ENCODE measurements at places on chromosomes 11 and 22.

DNA sequence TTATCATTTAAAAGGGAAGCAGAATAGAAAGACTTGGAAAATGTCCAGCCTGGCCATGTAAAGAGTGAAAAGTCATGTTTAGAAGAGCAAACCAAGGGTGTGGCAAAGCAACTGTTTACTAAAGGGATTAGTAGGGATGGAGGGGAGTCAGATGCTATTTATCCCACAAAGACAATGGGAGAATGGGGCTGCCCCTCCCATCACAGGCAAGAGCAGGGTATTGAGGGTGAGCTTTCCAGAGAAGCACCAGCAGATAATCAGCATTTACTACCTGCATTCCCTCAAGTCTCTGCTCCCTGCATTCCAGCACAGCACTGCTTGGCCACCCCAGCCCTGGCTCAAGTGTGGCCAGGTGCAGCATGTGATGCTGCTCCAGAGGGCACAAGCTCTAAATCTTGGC is 18.5 kb upstream of the QSER1 start:
- DNase-seq: no peak

- DNase-seq: no peak
Observed at GRCh38 chr11:10699072-10699471, 5.5 kb upstream of the IRAG1 start.

- no peak for DNase-seq
Observed at GRCh38 chr11:69821511-69822040, 2.4 kb upstream of the FGF3 start.

DNA sequence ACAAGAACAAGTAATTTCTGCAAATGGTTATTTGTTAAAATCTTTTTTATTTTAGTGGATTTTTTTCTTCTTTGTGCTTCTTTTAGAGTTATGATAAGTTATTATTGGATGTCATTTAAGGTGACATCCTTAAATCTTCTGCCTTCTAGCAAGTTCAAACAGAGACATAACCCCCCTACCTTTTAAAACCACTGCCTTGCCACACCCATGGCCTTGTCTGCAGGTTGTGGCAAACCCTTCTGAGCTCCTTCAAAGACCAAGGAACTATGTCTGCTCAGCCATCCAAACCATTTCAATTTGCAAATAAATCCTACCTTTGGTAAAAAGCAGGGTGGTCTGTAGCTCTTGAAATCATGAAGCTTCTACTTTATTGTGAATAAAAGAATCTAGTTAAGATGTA is 241.6 kb downstream of the FAM76B start:
- DNase-seq: no peak

GRCh38 chr11:19728436-19728835 is 15.8 kb downstream of the NAV2 start:
- no peak for DNase-seq

GRCh38 chr11:120305286-120305685 is 19.8 kb upstream of the TLCD5 start:
- DNase-seq: no peak

DNA sequence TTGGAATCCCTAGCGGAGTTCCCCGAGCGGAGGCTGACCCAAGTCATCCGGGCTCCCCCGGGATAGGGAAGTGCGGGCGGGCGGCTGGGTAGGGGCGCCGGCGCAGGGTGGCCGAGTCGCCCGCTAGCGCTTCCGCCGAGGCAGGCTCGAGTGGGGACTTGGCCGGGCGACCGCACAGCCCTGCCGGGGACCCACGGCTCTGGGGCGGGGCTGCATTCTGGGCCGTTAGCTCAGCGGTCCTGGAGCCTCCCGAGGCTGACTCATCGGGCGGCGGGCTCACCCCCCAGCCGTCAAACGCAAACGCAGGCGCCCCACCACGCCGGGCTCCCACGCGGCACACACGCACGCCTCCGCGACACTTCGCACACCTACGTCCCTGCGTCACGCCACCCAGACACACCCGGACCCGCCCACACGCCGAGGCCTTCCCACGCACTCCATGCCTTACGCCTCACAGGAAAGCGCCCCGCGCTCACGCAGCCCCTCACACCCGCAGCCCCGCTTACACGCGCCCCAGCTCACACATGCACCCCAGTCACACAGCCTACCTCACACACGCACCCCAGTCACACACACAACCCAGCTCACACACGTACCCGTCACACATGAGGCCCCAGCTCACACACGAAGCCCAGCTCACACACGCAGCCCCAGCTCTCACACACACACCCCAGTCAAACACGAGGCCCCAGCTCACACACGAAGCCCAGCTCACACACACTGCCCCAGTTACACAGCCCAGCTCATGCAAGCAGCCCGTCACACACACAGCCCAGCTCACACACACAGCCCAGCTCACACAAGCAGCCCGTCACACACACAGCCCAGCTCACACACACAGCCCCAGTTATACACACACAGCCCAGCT is 1.2 kb downstream of the PHLDB1 start:
- peak; percentile 74 for DNase-seq

DNA sequence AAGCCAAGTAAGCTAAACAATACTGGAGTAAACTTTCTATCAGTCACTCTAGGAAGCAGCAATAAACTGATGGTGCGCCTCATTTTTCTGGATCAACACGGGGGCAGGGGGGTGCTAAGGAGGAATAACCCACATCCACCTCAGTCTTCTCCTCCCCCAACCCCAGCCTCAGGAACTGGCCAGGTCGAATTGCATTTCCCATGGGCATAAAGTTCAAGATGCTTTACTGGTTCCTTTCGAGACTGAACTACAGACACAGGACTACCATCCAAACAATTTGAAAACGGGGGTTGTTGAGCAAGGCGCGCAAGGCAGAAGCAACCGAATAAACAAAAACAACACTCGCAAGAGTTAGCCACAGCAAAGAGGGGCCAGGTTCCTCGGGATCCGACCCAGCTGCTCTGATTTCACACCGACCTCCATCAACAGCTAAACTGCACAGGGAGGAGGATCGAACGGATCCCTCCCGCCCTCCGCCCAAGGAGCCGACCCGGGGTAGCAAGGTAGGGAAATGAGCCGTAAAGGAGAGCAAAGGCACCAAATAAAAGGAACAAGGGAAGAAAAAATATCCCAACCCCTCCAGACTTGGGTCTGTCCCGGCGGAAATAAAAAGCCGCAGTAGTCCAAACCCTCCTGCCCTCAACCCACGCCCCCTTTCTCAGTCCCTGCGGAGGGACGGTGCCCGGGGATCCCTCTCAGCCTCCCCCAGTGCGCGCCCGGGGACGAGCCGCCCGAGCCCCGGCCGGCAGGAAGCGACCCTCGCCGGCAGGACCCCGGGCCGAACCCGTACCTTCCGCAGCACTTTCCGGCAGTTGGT is 801 bp downstream of the SESN3 start:
- peak; percentile 52 for DNase-seq

GRCh38 chr22:38781033-38781432 is 12.9 kb downstream of the DNAL4 start:
- DNase-seq: no peak

- DNase-seq: no peak
Observed at GRCh38 chr11:134476435-134477021, 64.5 kb upstream of the B3GAT1 start.

DNA sequence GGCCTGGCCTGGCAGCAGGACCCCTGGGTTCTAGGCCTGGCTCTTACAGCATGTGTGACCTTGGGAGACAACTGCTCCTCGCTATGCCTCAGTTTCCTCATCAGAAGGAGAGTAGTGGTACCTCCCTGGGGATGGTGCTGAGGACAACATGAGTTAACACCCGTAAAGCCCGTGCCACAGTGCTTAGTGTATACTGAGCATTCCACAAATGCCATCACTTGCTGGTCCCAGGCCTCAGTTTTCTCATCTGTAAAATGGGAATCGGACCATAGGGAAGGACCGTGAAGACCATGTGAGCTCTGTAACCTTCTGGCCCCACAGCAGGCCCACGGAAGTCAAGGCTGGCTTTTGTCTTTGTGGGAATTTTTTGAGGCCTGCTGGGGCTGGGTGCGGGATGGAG is 52.4 kb downstream of the DHCR7 start:
- no peak for DNase-seq

DNA sequence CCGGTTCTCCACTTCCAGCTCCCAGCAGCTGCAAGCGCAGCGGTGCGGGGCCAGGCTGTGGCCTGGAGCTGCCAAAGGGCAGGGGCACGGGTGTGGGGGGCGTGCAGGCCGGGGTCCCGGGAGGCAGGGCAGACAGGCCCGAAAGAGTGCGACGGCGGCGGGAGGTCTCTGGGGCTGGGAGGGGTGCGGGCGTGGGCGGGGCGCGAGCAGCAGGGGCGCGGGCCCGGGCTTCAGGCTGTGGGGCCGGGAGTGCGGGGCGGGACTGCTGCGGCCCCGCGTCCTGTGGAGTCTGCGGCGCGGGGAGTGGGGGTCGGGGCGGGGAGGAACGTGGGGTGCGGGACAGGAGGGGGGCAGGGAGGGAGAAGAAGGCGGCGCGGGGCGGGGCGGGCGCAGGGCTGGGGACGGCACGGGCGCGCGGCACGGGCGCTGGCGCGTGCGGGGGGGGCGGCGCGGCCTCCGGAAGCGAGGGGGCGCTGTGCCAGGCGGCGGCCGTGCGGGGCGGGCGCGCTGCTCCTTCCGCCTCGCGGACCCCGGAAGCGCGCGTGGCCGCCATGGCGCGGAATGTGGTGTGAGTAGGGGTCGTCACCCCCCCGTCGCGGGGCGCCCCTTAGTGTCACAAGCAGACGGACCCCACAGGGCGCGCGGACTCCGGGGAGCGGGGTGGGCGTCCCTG is at the start of gene MRPL23:
TSS of gene MRPL23 (plus strand) at position 521 of the 673 bp plus-strand sequence. CDS start at position 552, 31 bp downstream.
- peak; percentile 52 for DNase-seq

GRCh38 chr11:1163321-1163910 is 5.7 kb downstream of the MUC5AC start:
- DNase-seq: no peak

DNA sequence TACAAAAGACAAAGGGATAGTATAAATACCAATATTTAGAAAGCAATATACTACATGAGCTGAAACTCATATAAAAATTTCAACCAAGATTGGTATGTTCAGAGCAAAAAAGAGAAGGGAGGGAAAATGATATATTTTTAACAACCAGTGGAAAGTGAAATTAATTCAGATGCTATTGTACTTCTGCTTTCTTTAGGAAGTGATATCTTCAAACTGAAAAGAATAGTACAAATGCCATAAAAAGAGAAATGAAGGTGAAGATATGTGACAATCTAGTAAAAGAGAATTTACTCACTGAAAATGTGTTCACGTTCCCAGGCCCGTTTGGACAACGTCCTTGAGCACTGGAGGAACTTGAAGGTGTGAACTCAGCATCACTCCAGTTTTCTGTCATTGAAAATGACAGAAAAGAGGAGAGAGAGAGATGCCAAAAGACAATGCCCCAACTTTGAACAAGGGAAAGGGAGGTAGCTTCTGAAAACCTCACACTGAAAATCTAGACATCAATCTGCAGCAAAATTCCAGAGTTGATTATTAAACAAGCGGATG is 47.5 kb downstream of the SC5D start:
- DNase-seq: no peak

DNA sequence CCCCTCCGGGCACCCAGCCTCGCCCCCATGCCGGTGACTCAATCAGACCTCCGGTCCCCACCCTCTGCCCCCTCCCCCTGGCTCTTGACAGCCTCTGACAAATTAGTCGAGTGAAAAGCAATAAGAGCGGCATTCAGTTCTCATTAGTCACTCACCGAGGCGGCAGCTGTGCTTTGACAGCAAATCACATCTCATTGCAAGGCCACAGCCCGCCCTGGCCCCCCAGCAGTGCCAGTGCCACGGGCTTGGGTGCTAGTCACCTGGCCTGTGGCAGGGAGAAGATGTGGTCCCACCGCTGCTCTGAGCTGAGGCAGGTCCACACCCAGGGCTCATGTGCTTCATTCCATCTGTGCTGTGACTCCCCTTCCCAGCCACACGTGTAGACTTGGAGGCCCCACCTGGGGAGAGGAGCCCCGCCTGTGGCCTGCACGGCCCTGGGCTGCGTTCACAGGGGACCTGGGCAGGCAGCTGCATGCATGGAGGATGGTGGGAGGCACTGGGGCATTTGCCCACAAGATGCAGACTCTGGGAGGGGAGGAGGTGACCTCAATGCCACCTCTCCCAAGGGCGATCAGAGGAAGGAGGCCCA is 7.4 kb upstream of the TH start:
- DNase-seq: no peak

GRCh38 chr11:11208994-11209393 is 144.1 kb downstream of the CSNK2A3 start:
- no peak for DNase-seq

- DNase-seq: no peak
Observed at GRCh38 chr11:33642461-33643166, 58.0 kb downstream of the C11orf91 start.

DNA sequence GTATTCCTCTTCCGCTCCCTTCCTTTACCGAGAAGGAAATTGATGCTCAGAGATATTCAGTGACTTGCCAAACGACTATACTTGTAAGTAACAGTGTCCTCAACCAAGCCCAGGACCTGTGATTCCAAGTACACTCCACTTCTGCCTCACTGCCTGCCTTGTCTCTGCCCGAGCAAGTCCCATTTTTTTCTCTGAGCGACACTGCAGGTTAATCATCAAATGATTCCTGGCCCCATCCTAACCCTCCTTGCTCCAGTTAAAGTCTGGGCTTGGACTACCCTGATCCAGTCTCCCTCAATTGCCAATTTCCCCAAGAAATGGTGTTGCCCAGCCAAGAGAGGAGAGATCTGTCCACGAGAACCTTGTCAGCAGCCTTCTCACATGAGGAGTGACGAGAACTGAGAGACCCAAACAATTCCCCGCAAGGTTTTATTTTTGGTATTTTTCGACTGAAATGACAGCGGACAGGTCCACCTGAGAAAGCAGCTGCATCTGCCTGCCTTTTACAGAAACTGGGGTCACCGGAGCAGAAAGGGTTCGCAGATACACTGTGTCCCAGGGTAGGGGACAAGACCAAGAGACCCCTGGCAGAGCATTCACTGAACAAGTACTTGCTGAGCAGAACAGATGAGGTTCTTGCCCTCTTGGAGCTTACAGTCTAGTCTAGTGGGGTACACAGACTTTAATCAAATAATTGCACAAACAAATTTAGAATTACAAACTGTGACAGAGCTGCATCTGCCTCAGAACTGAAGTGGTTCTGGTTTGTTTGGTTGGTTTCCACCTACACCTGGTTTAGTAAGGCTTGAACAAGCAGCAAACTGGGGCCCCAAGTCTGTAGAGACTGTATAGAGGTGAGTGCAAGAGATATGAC is 11.4 kb downstream of the POU2AF1 start:
- no peak for DNase-seq

DNA sequence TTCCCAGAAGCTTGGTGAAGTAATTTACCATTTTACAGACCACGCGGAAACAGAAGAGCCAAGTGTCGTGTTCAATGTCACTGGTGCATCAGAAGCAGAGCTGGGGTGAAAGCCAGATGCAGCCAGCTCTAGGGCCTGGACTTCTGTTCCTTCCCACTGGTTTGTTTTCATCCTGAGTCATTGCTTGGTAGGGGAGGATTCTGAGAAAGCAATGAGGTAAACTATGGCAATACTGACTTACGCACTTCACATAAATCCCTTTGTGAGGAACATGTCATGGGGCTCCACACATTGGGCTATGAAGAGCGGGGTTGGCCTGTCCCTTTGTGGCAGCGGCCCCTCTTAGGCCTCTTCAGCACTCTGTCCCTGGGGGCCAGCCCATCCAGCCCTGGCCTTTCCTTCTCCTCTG is 52.4 kb upstream of the RBFOX2 start:
- DNase-seq: no peak

Measured in stimulated activated CD8-positive, alpha-beta memory T cell treated with anti-CD3 and anti-CD28 coated beads, Interleukin-4, amount 100 ng/mL, for 48 hours (primary cell).